ENCODE measurements at places on chromosomes 11 and 22.

GRCh38 chr11:10657308-10658271 is 36.0 kb downstream of the IRAG1 start:
- peak; percentile 23 for DNase-seq

- DNase-seq = peak; percentile 30
Observed at GRCh38 chr11:2980168-2980840, 11.8 kb downstream of the NAP1L4 start.

DNA sequence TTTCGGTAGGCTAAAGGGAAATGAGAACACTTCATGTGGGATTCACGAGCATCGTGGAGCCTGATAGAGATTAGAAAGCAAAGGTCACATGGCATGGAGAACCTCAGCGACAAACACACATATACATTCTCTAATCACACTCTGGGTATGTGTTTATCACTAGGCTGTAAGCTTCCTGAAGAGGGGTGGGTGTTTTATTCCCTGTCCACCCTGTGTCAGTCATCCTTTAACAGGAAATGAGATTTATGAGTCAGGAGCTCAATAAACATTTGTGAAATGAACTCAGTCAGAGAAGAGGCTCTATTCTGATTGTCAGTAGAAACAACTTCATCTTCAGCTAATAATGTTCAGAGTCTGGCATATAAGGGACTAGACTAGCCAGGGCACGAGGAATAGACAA is 71.7 kb upstream of the EIF3M start:
- peak; percentile 17 for DNase-seq

- DNase-seq = no peak
Observed at GRCh38 chr11:13140873-13141655, 131.9 kb downstream of the RASSF10 start.

- no peak for DNase-seq
Observed at GRCh38 chr22:33871935-33872334, 48.3 kb downstream of the LARGE1 start.

- peak; percentile 79 for DNase-seq
Observed at GRCh38 chr11:3000032-3000961, 8.2 kb upstream of the NAP1L4 start.

DNA sequence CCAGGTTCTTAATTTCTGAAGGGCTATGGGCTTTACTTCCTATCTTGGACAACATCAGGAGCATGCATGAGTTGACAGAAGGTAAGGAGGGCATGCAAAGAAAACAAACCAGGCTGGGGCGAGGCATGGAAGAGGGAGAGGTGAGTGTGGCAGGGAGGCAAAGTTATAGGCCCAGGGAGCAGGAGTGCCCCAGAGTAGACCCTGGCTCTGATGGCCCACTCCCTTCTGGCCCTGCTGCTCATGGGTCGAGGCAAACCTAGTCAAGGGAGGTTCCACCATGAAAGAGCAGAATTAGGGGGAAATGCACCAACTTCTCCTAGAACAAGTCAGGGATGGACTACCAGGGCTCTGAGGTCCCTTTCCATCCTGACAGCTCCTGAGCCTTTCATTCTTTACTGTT is 10.2 kb downstream of the CHRNA10 start:
- no peak for DNase-seq

- DNase-seq = no peak
Observed at GRCh38 chr22:39815932-39816331, 77.6 kb downstream of the ENTHD1 start.

- DNase-seq = no peak
Observed at GRCh38 chr11:109734566-109734965, 312.6 kb downstream of the C11orf87 start.

GRCh38 chr11:127275774-127276173 is 275.2 kb upstream of the KIRREL3 start:
- no peak for DNase-seq

DNA sequence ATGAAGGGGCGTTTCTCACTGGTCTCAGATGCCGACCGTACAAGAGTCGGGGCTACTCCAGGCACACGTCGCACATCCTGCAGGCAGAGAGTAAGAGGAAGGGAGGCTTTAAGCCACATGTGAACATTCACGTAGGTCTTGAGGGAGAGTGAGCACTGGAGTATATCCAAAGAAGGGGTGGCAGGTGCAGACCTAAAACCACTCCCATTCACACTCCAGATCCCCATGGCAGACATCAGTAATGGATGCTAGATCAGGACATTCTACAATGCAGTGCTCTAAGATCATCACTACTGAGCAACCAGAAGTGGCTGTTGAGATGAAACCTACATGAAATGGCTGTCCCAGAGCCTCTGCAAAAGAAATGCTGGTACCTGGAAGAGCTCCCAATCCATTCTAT is 39.0 kb downstream of the WT1 start:
- DNase-seq = no peak

DNA sequence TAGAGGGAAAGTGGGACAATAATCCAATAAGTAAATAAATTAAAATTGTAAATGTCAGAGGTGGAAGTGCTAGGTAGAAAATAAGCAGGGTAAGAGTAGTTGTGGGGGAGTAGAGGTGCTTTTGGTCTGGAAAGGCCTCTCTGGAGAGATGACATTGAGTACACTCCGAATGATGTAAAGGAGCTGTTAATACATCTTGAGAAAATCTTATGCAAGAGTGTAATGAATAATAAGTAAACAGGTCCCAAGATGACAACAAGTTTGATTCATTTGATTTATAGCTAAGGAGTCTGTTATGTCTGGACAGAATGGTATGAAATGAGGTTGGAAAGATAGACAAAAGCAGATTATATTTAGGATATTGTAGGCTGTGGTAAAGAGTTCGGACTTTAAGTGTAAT is 87.5 kb downstream of the TMEM135 start:
- DNase-seq = peak; percentile 16

DNA sequence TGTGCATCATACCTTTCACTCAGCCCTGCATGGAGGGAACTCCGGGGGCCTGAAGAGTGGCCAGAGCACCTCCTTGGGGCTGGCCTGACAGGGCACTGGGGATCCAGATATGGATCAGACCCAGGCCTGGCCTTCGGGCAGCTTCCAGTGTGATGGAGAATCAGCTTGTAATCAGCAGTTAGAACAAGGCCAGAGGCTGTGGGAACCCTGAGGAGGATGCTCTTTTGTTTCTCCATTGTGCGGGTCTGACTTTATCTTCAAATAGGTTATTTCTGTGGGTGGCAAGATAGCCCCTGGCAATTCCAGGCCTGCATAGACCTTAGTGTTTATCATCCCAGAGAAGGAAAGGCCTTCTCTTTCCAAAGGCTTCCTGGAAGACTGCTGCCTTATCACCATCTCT is 12.3 kb downstream of the DGAT2 start:
- no peak for DNase-seq

- no peak for DNase-seq
Observed at GRCh38 chr22:46796566-46797195, 34.2 kb downstream of the TBC1D22A start.

DNA sequence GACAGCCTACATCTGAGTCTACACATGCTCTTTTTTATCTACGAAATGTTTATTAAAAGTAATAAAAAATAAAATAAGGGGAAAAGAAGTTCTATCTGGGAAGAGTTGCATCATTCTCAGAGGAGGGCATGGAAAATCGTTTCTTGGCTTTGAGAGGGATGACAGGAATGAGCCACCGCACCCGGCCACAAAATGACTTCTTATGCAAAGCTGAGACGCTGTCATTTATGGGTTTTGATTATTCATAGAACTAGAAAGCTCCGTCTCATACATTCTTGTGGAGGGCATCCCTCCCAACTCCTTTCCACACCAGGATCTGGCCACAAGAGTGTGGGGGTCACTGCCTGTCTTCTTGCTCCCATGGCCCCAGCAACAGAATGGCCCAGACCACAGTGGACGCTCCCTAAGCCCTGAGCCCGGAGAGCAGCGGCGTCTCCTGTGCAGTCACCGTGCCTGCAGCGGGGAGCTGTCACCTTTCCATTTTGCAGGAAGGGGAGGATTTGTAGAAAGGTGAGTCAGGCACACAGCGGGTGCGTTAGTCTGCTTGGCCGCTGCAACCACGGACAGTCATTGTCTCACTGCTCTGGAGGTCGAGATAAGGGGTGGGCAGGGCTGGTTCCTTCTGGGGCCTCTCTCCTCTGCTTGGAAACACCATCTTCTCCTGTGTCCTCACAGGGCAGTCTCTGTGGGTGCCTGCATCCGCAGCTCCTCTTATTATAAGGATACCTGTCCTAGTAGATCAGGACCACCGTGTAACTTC is 1388.7 kb downstream of the BRD1 start:
- no peak for DNase-seq

DNA sequence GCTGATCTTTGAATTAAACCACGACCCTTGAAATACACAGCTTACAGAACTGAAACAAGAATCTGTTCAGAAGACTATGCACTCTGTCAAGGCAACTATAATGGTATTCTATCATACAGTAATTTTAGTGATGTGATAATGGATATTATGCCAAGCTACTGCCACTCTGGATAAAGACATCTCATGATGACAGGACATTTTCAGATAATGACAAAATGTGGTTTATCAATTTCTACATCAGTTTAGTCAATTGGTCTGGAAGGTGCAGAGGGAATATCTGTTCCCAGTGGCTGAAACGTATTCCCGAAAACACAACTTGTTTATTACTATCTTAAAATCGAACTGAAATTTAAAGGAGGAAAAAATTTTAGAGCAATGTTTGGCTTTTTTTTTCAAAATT is 1009.6 kb upstream of the CCDC90B start:
- no peak for DNase-seq

GRCh38 chr22:45657701-45658100 is 13.9 kb upstream of the ATXN10 start:
- DNase-seq = no peak

DNA sequence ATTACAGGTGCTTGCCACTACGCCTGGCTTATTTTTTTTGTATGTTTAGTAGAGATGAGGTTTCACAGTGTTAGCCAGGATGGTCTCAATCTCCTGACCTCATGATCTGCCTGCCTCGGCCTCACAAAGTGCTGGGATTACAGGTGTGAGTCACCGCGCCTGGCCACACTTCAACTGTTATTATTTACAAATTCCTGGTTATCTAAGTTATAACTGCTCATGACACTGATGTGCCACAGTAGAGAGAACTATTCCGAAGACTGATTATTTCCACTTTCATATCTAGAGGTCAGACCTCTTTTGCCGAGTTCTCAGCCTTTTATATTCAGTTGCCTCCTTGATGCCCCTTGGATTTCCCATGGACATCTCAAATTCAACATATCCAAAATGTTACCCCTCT is 3.9 kb upstream of the NUP160 start:
- no peak for DNase-seq

DNA sequence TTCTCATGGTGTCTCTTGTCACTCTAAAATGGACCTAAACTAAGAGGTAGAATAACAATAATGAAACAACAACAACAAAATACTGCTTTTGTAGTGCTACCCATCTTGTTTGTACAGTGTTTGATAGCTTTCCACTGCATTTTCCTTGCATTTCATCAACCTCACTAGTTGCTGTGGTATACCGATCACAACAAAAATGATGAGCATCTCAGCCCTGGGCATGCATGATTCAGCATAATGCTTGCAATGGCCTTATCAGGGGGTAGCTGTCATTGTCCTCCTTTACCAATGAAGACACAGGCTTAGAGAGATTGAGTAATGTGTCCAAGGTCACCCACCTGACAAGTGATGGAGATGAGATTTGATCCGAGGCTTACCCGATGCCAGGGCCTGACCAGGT is 682.5 kb downstream of the NTM start:
- DNase-seq = no peak

DNA sequence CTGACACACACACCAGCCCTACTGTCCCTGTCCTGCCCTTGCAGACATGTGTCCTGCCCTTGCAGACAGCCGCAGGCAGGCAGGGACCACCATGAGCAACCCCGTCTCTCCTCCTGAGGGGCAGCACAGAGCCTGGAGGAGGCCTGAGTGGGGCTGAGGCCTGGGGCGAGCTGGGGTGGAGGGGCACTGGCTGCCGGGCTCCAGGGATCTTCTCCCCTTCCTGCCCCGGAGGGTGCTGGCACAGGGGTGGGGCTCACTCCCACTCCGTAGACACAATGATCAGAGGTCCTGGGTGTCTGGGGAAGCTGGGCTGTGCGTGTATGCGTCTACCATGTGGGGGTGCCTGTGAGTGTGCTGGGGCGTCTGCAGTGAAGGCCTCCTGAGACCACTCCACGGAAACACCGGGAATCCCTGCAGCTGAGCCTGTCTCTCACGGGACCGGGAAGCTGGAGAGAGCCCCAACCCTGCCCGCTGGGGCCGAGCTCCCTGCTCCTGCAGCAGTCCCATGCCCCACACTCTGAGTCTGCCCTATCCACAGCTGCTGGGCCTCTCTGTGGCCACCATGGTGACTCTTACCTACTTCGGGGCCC is 588 bp downstream of the TSPAN32 start:
- DNase-seq = no peak

GRCh38 chr22:44723801-44724200 is 21.8 kb downstream of the PRR5 start:
- DNase-seq = peak; percentile 55

- no peak for DNase-seq
Observed at GRCh38 chr22:30876915-30877553, 91.5 kb downstream of the MORC2 start.

DNA sequence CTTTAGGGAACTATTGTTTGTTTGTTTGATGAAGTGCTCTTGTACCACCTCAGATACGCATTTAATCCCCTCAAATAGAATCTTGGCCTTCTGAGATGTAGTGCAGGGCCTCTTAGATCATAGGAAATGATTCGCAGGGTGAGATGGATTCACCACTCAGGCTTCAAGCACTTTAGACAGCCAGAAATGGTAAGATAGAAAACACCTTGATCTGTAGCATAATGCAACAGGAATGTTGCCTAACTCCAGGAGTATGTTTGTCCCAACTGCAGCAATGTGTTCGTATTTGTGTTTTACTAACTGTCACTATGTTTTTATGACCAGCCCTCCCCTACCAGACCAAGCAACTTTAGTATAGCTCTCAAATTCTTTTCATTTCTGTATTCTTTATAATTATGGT is 761.2 kb downstream of the NELL1 start:
- no peak for DNase-seq

GRCh38 chr22:30612789-30613188 is 5.8 kb downstream of the TCN2 start:
- no peak for DNase-seq

- no peak for DNase-seq
Observed at GRCh38 chr22:38699143-38699542, 1.6 kb downstream of the JOSD1 start.
